Esophagus mucosa (tissue), 1 donor: ENCODE measurements at places on chromosomes 2 and 18. TPM values are rescaled to one million over a fixed set of nuclear protein-coding genes. Genes with fewer than 3 reads are reported as not detected.

DNA sequence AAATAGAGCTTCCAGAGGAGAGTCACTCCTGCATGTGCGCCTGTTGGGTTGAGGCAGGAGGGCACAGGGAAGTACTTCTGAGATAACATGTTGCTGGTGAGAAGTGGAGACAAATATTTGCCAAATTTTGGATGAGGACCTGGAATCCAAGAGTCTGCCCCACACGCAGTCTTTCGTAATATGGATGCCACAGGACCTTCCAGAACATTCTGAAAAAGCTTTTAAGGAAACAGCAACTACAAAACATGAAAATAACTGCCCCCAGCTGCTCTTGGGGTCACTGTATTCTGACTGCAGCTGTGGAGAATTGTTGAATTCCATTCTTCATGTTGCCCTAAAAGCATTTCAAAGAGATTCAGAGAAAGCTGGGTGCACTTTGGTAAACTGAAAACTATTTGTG is 227.5 kb downstream of the C1D start:
- ATAC-seq: no peak

DNA sequence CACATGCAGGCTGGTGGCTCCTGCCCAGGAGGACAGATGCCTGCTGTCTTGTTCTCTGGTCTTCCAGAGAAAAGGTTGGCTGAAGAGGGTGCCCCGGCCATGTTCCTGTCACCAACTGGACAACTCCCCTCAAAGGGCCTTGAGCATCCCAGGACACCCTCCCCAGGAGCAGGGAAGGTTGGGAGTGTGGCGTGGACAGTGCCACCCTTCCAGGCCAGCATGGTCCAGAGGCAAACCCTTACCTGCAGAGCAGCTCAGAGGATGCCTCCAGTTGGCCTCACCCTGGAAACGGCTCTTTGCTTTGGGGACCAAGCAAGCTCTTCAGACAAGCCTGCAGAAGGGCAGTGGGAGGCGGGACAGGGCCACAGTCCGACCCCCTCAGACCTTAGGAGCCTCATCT is 4.9 kb upstream of the GPC1 start:
- ATAC-seq: no peak

- ATAC-seq: no peak
Measured at GRCh38 chr18:23498877-23499276, 4.4 kb upstream of the RMC1 start.

DNA sequence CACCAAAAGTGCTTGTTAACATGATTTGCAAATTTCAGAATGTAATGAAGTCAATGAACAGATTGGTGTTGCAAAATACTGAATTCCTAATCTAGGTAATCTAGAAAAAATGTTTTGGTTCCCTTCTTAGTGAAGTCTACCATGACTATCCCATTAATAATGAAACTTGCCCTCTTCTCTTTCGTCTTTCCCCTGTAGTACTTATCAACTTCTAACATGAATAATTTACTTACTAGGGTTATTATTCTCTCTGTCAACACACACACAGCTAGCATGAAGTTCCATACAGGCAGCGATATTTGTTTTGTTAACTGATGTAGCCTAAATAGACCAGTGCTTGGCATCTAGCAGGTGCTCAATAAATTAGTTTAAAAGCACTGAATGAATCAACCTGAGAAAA is 160.2 kb downstream of the NCK2 start:
- no peak for ATAC-seq

DNA sequence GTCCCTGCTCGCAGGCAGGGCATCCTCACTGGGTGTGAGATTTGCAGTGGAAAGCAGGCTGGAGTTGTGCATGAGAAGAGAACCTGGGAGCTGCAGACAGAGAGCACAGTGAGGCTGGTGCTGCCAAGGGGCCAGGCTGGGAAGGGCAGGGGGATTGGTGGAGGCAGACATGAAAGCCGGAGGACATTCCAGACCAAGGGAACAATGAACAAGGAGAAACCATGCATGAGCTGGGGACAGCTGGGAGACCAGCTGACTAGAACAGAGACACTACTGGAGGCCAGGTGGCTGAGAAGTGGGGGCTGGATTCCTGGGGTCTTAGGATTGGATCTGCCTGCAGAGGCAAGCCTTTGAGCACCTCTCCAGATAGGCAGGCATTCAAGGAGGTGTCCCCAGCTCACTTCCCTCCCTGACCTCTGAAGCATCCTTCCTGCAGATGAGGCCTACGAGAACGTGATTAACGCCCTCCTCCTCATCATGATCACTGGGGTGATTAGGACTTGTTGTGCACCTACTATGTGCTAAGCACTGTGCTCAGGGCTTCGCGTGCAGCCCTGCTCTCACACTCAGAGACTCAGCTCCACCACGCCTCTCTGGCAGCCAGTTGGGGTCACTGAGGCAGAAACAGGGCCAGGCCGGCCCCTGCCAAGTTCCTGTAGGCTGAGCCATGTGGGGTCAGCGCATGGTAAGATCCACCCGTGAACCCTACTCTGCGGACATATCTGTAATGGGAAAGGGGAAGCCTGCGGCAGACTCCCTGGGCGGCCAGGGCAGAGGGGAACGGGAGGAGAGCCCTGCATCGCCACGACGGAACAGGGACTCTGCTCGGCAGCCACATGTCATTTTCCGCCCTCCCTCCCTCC is 74.8 kb upstream of the SLC66A3 start:
- ATAC-seq: no peak

DNA sequence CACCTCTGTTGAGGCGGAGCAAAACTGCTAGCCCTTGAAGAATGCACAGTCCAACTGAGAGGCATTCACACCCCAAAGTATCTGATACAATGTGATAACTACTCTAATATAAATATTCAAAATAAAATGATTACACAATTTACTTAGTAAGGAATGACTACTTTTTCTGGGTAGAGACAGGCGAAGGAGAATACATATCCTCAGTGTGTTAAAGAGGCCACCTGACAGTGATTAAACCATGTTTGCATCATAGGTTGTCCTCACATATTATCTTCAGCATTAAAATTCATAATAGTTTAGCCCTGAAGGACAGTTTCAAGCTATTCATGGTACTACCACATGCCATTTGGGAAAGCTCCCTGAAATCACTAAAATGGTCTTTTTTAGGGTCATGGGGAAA is 16.9 kb upstream of the BAZ2B start:
- ATAC-seq: no peak

- ATAC-seq: no peak
Measured at GRCh38 chr2:1010415-1010930, 59.8 kb downstream of the SNTG2 start.

DNA sequence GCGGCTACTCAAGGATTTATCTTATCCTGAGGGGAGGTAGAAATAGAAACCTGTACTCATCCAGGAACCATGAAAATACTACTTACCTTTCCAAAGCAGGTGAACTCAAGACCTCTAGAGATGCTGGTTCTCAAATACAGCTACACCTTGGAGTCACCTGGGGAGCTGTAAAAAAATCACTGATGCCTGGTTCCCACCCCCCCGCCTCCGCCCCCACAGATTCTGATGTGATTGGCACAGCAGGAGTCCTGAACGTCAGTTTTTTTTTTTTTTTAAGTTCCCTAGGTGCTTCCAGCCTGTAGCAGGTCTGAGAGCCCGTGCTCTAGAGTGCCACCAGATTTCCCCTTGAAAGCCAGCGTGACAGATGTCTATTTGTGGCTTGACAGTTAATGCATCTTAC is 113.6 kb downstream of the MRO start:
- no peak for ATAC-seq

DNA sequence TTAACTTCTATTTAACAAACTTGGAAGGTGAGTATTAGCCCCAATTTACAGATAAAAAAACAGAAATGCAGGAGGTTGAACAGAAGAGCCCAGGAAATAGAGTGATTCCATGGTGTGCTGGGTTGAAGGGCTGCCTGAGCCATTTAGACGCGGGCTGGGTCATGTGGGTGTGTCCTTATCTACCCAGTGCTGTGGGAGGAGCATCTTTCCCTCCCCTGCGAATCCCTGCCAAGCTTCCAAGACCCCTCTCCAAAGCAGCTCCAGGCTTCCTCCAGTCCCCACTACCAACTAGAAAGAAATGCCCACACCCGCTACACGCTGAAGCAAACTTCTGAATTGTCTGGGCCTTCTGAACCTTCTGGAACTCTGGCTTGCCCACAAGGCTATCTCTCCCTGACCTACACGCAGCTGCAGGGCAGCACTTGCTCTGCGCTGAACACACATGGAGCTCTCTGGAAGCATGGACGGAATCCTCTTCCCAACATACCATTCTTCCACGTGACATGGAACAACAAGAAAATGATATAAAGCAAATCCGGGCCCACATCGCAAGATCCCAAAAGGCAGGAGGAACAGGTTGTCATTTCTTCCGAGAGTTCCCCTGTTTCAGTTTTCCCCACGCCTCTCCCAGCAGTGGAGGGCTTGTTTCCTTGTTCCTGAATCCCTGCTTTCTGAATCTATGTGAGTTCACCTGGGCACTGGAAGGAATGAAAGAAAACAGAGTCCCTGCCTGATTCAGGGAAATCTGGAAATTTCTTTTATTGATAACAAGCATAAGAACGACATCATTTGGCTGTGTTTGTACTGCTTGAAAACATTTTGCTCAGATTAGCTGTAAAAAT is 562.7 kb upstream of the ID2 start:
- ATAC-seq: no peak

- ATAC-seq: no peak
Measured at GRCh38 chr2:139007130-139007529, 226.9 kb upstream of the NXPH2 start.

DNA sequence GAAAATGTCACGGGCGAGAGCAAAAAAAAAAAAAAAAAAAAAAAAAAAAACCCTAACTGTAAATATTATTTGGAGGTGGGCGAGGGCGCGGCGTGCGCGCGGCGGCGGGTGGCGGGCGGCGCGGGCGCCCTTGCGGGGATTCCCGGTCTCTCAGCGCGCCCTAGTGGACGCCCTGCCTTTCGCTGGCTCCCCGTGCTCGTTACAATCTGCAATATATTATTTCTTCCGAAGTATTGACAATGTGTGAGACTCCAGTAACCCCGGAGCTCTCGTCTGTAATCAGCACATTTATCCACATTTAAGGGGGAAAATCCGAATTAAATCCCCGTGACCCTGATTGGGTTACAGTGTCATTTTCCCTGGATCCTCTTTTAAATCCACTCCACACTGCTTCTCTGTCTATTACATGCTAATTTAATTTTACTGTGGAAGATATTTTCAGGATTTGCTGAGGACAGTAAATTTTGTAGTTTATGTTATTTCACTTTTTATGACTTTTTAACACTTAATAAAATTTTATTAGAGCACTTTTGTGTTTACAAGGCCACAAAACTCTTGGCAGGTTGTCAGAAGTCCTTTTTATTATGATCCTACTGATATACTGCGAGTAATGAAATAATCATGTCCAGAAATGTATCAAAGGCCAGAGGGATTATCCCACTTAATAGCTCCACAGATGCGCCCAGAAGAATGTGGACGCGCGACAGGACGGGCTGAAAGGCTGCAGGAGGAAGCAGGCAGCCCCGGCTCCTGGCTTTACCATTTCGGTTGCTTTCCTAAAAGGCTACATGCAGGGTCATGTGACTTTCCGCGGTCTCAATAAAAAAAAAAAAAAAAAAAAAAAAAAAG is 369.1 kb downstream of the MTX2 start:
- ATAC-seq: peak; percentile 89

DNA sequence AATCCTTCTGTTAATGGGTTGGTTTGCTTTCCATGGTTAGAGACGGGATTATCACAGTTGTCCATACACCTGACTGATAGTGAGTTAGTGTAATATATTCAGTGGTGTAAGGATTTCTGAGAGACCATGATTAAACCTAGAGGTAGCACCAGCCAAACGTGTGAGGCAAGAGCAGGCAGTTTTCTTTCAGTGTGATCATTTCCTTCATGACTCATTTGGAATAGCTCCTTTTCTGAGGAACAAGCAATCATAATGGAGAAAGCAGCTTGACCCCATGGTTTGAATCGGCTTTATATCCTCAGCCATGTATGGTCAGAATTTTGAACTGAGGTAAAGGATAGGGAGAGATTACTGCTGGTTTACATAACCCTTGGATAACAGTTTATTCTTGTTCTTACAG is 2.9 kb downstream of the MXD1 start:
- ATAC-seq: peak; percentile 15

DNA sequence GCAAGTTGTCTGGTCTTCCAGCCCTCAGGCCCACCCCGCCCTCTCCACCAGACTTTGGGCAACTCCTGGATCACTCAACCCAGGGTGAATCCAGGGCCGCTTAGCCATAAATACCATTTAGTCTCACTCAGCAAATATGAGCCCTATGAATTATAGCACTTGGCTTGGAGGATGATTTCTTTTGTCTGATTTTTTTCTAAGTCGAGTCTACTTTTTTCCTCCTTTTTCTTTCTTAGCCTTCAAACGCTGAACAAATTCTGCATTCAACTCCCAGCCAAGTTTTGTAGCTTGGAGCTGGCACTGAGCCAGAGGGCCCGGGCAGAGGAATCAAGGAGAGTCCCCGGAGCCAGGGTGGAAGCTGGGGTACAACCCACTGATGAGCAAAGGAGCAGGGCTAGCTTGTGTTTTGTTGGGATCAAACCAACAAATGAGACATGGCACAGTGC is 48.7 kb downstream of the SERTAD2 start:
- no peak for ATAC-seq

DNA sequence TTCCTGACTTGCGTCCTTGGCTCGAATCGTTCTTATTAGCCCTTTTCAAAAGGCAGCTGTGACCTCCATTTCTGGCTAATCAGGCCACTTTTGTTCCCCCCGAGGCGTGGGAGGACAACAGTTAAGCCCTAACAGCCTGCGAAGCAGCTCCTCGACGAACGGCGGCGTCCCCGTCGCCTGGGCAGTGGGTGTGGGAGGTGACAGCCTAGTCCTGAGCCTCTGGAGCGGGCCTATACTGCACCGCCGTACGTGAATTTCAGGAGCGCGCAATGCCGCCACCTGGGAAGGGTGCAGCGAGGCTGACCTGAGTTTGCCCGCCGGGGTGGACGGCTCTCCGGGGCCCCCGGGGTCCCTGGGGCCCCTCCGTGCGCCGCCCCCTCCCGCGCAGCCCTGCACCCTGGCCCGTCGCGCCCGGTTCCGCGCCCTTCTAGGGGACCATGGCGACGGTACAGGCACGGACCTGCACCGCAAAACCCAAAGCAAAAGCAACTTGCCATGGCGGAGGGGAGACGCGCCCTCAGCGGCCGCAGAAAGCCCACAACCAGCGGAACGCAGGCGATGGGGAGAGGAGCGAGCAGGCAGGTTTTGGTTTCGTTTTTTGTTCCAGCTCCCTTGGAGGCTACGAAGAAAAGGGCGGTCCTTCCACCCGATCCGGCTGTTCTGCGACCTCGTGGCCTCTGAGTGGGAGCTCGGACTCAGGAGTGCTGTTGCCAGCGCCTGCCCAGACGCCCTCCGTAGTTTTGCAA is at the start of gene RBM43:
Gene RBM43 (minus strand): TSS at position 633 of the 746 bp plus-strand sequence. CDS start 136 bp downstream, at position 497.
- ATAC-seq: peak; percentile 89

The MOGAT1 gene
- not detected for total RNA-seq

The RNF152 gene
- 7.7 TPM for total RNA-seq

The GREB1L gene
- not detected for total RNA-seq

The TRIM43B gene
- total RNA-seq: not detected

The SLC9A2 gene
- total RNA-seq: 0.20 TPM

The MC5R gene
- 0.28 TPM for total RNA-seq

The RTP5 gene
- total RNA-seq: not detected

The TMEM17 gene
- total RNA-seq: 2.3 TPM

The SKA1 gene
- total RNA-seq: 7.0 TPM
